ENCODE measurements at places on chromosomes 2 and 18.

- DNase-seq, result no peak
These were observed 44.8 kb upstream of the POMC start for GRCh38 chr2:25213229-25213628.

DNA sequence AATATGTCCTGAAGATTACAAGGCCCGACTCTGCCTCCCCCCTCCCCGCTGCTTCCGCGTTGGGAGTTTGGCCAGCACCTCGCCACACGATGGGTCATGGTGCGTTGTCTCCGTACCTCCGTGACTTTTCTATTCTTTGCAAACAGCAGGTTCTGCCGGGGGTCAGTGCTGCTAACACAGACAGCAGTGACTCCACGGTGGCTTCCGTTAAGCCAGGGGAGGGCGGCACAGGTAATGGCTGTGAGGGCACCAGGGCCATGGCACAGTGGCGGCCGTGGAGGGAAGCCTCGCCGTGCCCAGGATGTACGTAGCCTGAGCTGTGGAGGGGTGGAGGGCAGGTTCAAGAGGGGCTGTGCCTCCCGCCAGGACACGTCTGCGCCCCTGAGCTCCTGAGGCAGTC, 115.5 kb downstream of the NFATC1 start:
- DNase-seq, result no peak

GRCh38 chr2:30652271-30652915, 154.9 kb downstream of the CAPN13 start:
- no peak for DNase-seq

GRCh38 chr18:70390371-70391090, 101.7 kb downstream of the SOCS6 start:
- DNase-seq, result peak; percentile 20

DNA sequence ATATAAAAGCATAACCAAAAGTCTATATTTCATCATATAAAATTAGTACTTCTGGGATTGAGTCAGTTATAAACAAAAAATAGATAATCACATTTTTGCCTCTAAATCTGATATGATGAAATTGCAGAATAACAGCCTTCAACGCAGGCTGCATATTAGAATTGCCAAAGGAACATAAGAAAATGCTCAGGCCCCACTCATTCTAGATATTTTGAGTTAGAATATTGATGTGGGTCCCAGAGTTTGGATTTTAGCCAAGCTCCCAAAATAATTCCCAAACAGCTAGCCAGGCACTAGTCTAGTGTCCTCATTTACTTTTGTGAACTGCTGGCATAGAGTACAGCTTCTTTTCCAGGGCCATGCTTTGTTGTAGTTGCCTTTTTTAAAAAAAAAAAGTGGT, 63.5 kb downstream of the ZDBF2 start:
- DNase-seq, result no peak

DNA sequence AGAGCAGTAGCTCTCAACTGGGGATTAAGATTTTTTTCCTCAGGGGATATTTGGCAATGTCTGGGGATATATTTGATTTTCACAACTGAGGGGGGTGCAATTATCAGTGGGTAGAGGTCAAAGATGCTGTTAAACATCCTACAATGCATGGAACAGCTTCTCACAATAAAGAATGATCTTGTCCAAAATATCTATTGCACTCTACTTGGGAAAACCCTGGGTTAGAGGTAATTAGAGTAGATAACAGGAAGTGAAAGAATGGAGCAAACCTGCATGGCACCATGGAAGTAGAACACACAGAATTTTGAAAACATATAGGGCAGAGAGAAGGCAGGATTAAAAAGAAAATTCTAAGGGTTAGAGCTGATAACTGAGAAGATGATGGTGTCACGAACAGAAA, 26.4 kb upstream of the PPM1B start:
- DNase-seq, result no peak

- no peak for DNase-seq
These were observed 72.1 kb upstream of the NOSTRIN start for GRCh38 chr2:168730344-168730743.

GRCh38 chr2:202290316-202290715, 24.8 kb downstream of the NOP58 start:
- no peak for DNase-seq

DNA sequence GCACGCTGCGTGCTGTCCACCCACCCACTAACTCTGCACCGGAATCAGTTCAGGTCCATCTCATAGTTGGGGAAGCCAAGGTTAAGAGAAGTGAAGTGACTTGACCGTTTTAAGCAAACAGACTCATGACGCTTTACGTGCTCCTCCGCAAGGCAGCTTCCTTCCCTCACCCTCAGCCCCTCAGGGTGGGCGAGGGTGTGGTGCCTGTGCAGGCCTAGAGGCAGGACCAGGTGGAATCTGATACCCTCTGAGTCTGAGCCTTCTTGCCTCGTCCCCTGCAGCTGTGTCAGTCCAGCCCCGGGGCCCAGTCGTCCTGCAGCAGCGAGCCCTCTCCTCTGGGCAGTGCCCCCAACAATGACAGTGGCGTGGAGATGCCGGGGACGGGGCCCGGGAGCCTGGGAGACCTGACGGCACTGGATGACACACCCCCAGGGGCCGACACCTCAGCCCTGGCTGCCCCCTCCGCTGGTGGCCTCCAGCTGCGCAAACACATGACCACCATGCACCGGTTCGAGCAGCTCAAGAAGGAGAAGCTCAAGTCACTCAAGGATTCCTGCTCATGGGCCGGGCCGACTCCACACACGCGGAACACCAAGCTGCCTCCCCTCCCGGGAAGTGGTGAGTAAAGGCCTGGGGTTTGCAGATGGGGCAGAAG, 250.5 kb downstream of the GLI2 start:
- DNase-seq, result no peak

- no peak for DNase-seq
These were observed 23.7 kb downstream of the COL6A3 start for GRCh38 chr2:237390235-237390634.

DNA sequence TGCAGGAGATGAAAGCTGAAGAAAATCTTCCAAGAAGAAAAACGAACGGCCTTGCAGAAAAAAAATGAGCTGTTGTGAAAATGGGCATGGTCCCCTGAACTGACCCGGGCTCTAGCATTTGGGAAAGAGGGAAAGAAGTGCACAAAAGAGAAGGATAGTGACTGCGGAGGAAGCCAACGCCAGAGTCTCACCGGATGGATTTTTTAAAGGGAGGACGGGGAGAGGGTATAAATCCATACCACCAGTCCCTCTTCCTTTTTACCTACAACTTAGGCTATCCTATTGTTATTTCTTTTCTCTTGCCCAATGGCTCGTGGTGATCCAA, 601 bp downstream of the WDR35 start:
- DNase-seq, result no peak

- peak; percentile 22 for DNase-seq
These were observed 56.7 kb upstream of the ACKR3 start for GRCh38 chr2:236512902-236513435.

DNA sequence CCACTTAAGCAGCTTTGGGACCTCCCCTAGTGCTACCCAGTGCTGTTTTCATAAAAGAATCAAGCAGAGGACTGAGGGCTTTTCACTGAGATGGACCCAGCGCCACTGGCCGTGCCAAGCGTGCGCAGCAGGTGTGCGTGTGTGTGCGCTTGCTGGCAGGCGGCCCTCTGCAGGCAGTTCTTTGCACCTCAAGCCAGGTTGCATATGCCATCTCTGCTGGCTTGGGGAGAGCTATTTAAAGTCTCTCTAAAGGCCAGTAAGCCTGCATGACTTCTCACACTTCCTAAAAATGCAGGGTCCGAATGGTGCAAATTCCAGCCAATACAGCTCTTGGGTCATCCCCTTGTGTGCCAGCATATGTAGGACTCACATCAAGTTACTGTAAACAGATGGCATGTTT, 255.5 kb downstream of the RNF152 start:
- DNase-seq, result no peak

DNA sequence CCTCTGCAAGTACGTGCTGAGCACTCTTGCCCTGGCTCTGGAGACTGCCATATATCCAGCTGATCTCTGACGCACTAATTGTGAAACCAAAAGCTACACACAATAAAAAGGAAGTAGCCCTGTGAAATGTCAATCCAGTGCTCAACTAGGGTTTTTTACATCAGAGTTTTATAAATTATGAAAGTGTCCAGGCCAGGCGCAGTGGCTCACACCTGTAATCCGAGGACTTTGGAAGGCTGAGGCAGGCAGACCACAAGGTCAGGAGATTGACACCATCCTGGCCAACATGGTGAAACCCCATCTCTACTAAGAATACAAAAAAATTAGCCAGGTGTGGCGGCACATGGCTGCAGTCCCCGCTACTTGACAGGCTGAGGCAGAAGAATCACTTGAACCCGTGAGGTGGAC, 24.5 kb upstream of the PEX13 start:
- no peak for DNase-seq

DNA sequence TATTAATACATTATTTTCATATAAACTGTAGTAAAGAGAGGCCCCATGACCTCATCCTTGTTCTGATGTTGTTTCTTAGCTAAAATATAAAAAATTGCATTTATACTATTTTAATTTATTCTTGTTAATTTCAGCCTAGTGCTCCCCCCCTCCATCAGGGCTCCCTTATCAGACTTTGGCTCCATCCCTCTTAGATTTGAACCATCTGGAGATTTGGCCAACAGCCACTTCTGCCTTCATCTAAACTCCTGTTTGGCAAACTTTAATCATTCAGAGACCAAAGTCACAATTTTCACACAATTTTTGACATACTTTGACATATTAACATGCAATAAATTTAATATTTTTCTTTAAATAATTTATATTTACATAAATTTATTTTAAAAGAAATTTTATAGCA, 569.3 kb downstream of the TDRD15 start:
- DNase-seq, result no peak

DNA sequence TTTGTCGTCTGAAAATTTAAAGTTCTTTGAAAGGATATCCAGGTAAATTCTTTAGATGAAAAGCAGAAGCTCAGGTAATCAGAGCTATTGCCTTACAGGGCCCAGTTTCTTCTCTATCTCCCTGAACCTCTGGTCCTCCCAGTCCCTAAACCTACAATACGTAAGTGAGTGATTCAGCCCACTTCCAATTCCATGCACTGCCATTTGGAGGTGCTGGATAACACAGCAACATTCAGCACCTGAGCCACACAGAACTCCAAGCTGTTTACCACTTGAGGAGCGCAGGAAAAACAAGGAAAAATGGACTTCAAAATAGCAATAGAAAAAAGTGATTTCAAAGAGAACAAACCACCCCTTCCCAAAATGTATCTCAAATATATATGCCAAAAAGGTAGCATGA, 105.0 kb upstream of the DNAJC10 start:
- DNase-seq, result no peak

GRCh38 chr2:186696290-186696689, 2.4 kb downstream of the FAM171B start:
- DNase-seq, result no peak

GRCh38 chr2:176445956-176446355, 176.7 kb downstream of the MTX2 start:
- peak; percentile 36 for DNase-seq

- DNase-seq, result peak; percentile 49
These were observed 77.7 kb downstream of the GULP1 start for GRCh38 chr2:188369365-188369764.

DNA sequence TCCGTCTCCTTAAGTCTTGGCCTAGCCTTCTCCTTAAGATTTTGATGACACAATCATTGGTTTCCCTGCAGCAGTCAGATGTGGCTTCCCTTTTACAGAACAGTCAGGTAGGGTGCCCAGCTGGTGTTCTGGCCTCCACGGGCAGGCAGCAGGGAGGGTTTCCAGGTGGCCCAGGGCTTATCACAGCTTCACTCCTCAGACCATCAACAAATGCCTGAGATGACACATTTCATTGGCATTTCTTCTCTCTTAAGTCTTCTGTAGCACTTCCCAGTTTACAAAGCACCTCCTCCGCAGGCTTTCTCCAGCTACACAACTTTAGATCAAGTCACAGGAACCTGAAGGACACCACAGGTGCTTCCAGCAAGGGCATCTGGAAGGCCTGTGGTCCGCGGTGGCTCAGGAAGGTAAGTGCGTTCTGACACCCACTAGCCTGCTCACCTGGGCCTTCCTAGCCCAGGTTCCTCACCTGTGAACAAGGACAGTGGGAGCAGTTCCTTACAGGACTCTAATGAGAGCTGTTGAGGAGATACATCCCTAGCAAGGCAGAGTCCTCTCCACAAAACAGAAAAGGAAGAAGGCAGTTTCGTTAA, 37.6 kb downstream of the PTPN18 start:
- DNase-seq, result no peak

- no peak for DNase-seq
These were observed at the start of gene ALKAL2 for GRCh38 chr2:287911-288757. TSS of gene ALKAL2 (minus strand) at chr2:288091. CDS start at chr2:287835, 256 bp downstream.

GRCh38 chr18:70037431-70038061, 89.9 kb upstream of the CD226 start:
- DNase-seq, result no peak

DNA sequence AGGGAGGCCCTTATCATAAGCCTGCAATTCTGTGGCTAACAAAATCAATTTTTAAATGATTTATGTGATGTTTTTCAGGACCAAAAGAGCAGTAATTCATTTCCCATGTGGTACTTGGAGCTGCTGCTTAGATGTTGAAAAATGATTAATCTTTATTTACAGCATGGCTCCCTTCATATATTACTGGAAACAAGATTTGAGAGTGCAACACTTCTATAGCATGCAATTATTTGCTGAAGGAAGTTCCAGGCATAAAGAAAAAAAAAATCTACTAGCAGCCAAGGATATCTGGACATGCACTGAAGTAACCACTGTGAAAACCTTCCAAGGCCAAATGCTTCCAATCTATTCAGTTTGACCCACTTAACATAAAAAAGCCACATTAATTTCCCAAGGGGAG, 186.3 kb downstream of the SLC8A1 start:
- DNase-seq, result no peak

DNA sequence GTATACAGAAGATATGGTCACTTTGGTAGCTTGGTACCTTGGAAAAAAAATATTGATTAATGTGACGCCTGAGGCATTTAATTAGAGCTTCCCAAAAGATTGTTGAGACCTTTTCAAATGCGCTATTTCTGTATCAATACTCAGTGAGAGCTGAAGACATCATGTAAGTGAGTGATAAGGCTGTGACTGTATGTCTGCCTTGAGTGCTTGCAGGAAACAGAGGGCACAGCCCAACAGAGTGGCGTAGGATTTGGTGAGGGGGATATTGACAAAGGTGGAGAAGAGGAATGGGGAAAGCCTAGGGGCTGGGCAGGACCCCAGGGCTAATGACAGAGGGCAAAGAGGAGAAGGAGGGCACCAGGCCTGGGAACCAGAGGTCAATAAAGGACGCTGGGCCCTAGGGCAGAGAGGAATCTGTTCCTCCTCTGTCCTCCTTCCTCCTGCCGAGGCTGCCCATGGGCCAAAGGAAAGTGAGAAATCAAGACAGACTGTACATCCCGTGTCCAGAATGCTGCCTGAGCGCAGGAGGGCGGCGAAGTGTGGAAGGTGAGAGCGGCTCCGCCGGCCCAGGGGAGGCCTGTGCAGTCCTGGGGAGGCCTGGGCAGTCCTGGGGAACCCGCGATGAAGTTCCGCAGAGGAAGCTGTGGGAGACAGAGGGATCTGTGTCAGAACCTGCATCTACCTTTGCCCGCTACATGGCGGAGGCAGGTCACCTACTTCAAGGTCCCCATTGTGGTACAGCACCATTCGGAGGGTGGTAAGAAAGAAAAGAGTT, 228.6 kb upstream of the PIEZO2 start:
- DNase-seq, result no peak

DNA sequence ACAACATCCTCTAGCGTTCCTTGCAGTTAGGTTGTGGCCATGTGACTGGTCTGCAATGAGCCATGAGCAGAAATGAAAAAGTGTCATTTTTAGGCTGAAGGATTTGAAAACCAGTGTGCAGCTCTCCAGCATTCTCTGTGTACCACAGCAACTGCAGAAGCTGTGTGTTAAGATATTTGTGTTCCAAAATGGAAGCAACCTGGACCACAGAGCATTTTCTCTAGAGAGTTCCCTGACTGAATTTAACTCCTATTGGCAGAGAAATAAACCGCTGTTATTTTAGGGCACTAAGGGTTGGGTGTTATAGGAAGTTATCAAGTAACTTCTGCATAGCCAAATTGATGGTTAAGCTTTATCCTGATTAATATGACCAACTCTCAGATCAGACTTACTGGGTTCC, 257.2 kb upstream of the THUMPD2 start:
- no peak for DNase-seq
